ENCODE measurements at places on chromosomes 1 and 21. TPM values are rescaled to one million over a fixed set of nuclear protein-coding genes. Genes with fewer than 3 reads are reported as not detected.

Gene KIF2C
- total RNA-seq, result 1.00 TPM

DNA sequence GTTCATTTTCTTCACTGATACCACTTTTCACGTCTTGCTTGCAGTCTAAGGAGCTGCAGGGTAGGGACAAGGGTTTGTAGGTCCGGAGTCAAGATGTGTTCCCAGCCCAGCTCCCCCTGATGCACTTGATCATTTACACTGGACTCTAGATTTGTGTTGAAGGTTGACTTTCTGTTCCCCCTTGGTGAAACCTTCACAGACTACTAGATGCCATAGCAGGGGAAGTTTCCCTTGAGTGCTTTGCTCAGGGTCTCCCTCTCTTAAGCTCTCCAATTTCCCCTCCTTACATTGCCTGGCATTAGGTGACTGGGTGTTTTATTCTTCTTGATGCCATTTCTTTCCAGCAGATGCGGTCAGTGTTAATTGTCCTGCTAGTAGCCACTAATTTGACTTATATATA, 8.0 kb upstream of the RAB3GAP2 start:
- DNase-seq, result no peak

DNA sequence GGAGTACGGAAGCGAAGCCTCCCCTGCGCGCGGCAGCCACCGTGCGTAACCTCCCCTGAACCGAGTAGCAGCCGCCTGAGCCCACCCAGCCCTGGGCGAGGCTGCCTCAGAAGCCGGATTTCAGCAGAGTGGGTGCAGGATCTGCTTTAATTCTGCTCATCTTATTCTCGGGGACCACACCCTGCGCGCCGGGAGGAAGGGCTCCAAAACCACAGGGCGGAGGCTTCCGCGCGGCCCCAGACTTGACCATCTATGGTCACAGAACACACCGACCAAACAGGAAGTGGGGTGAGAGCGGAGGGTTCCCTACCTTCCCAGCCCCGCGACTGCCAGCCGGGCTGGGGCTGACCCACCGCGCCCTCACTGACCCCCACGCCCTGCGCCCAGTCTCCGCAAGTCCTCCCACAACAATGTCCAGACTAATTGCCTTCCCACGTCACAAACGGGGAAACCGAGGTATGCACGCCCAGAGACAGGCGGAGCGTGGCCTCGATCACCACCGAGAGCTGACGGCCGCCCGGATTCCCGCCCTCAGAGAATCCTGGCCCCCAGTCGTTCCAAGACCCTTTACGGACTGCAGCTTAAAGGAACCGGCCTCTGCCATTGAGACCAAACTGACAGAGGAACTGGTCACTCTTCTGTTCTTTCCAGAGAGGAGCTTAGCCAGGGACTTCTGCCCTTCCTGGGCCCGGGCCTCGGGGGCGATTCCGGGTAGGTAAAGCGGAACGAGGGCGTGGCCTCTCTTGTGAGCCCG, 595 bp upstream of the CAP1 start:
- peak; percentile 95 for DNase-seq

Gene SLAMF1
- total RNA-seq, result 0.27 TPM

DNA sequence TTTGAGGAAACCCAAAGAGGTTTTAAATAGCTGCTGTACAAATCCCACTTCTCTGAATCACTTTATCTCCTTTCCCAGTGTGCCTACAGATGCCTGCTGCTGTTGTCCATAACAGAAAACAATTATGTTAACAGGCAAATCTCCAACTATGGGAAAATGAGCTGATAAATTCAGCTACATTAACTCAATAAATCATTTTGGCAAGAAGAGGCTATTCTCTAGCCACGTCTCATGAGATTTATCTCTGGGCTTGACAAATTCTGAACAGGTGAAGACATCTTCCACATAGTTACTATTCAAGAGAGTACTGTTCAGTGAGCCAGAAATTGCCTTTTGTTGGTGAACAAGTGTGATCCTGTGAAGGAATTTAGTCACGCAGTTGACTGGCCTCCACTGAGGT, 327.1 kb upstream of the FMN2 start:
- DNase-seq, result no peak

GRCh38 chr1:201648907-201649721, 110.2 kb downstream of the NAV1 start:
- peak; percentile 52 for DNase-seq

- no peak for DNase-seq
Measured at GRCh38 chr1:214354440-214355148, 73.6 kb downstream of the SMYD2 start.

Measured in Right ventricle myocardium superior (tissue), 1 donor.